ENCODE measurements at places on chromosomes 2 and 18.
A peak's percentile ranks its signal among the peaks of the same experiment; 100 is the strongest.

DNA sequence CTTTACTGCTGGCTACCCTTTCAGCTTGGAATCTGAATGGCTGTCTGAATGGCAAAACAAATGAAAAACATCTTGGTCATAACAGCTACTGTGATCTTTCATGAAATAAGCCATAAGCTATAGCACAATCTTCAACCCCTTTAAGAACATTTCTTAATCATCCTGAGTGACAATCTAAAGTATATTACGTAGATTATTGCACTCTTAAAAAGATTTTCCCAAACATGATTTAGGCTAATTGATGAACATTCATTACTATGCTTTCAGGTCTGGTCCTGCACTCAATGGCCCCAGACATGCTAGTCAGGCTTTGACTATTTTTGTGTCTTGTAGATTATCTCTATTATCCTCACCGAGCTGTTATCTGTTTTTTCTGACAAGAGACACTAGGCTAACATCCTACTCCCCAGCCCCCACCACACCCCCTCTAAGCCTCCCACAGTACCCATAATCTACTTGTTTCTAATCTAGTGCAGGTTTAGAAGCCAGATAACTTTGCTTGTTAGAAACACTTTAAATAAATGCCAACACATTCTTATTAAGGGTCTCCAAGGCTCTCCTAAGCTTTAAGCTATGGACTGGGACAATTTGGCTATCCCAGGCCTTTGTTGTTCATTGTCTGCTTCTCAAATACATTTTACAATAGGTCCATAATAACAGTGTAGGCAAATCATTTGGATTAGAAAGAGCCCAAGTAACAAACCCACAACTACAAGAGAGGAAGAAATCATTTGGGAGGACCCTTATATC is 4.2 kb downstream of the SMAD2 start:
- DNase-seq, result no peak

DNA sequence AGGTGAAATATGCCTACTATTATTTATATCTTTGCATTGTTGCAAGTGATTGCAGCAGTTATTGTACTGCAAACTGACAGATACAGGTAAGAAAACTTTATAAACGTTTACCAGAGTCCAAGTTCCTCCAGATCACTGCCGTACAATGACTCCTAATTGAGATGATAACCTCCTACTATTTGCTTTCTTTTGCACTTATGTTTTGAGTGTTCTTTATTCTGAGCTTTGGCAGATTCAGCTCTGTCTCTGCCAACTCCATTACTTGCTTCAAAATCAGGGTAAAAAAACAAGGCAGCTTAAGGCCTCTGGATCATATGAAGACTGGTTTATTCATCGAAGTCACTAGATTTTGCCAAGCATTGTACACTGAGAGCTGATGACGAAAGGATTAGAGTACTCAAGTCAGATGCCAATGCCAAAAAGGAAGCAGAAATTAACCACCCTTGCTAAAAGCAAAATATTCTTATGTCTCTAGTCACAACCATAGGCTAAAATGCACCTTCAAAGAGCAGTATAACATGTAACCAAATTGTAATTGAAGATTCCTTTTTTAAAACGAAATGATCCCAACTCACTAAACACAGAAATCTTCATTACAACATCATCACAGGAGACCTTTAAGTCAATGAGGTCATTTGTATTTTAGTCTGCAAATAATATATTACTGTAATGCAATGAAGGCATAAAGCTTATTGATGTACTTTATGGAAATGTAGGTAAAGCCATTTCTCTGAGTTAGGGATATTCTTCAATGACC is 10.5 kb upstream of the IKZF2 start:
- no peak for DNase-seq

GRCh38 chr2:145593991-145594614 is 1074.2 kb upstream of the ZEB2 start:
- no peak for DNase-seq

GRCh38 chr2:61426267-61426897 is 44.5 kb downstream of the USP34 start:
- DNase-seq, result peak; percentile 35

GRCh38 chr18:48944634-48945033 is 6.1 kb downstream of the SMAD7 start:
- no peak for DNase-seq

GRCh38 chr2:43131051-43131889 is 95.1 kb downstream of the ZFP36L2 start:
- DNase-seq, result peak; percentile 17

- no peak for DNase-seq
These were observed 29.8 kb upstream of the YES1 start for GRCh38 chr18:841647-842370.

Measured in activated naive CD8-positive, alpha-beta T cell treated with anti-CD3 and anti-CD28 coated beads, Interleukin-2, amount 50 U/mL, for 16 hours (primary cell).